ENCODE measurements at places on chromosomes 11 and 22.

GRCh38 chr22:29071261-29072045 is 1.4 kb upstream of the KREMEN1 start:
- no peak for DNase-seq

- no peak for DNase-seq
Observed at GRCh38 chr22:42283278-42284201, 13.1 kb upstream of the TCF20 start.

GRCh38 chr11:130514316-130514715 is 65.9 kb downstream of the ADAMTS15 start:
- DNase-seq, result no peak

DNA sequence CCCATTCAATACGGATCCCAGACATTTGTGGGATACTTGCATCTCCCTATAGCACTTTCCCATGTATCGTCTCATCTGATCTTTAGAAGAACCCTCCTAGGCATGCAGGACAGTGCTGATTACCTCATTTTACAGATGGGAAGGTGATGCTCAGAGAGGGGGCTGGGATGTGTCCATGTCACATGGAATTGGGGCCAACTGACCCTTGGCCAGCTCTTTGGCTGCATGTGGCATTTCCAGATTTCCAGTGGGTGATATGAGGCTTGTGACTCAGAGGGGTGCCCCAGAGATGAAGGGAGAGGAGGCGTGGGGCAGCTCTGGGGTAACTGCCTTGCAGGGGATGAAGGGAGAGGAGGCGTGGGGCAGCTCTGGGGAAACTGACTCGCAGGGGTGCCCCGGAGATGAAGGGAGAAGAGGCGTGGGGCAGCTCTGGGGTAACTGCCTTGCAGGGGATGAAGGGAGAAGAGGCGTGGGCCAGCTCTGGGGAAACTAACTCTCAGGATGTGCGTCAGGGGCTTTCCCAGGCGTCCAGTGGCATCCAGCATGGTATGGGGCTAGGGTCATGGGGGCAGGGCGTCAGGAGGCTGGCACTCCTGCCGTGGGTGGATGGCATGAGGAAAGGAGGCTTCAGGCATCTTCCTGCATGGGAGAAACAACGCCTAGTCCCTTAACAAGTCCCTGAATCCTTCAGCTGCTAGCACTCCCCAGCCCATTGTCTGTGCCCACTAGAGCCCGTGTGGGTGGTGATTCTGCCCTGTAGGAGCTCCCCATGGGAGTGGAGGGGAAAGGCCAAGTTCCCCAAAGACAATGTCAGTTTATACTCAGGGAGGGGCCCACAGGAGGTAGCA is 11.9 kb upstream of the CERK start:
- DNase-seq, result no peak

GRCh38 chr11:10320736-10321465 is 16.0 kb downstream of the ADM start:
- DNase-seq, result no peak

All from DND-41 (cell line).